ELF-1 (cell line): ENCODE measurements at places on chromosomes 1 and 21.
A peak's percentile ranks its signal among the peaks of the same experiment; 100 is the strongest.

DNA sequence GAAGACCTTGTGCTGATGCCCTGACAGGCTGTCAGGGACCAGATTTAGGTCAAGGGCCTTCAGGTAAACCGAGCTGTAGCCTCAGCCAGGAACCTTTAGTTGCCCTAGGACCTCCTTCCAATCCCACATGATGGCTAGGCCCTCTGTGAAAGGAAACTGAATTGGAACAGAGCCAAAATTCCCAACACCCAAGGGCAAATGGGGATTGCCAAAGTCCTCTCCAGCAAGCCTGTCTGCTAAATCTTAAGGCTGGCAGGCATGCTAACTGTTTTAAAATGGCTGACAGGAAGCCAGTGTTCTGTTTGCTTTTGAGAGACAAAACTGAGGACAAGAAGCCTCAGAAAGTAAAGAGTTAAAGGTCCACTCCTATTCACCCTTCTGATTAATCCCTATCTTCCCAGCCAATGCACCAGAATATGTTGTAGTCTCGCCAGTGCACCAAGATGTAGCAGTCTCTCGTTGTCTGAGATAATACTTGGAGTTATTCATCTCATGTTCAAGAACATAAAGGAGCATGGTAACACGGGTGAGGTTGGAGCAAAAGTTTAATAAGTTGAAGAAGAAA is 35.1 kb downstream of the MSTO1 start:
- no peak for DNase-seq

- no peak for DNase-seq
Measured at GRCh38 chr1:202615501-202616354, 94.5 kb downstream of the SYT2 start.

GRCh38 chr1:168751195-168751650 is 22.2 kb upstream of the DPT start:
- peak; percentile 3 for DNase-seq

DNA sequence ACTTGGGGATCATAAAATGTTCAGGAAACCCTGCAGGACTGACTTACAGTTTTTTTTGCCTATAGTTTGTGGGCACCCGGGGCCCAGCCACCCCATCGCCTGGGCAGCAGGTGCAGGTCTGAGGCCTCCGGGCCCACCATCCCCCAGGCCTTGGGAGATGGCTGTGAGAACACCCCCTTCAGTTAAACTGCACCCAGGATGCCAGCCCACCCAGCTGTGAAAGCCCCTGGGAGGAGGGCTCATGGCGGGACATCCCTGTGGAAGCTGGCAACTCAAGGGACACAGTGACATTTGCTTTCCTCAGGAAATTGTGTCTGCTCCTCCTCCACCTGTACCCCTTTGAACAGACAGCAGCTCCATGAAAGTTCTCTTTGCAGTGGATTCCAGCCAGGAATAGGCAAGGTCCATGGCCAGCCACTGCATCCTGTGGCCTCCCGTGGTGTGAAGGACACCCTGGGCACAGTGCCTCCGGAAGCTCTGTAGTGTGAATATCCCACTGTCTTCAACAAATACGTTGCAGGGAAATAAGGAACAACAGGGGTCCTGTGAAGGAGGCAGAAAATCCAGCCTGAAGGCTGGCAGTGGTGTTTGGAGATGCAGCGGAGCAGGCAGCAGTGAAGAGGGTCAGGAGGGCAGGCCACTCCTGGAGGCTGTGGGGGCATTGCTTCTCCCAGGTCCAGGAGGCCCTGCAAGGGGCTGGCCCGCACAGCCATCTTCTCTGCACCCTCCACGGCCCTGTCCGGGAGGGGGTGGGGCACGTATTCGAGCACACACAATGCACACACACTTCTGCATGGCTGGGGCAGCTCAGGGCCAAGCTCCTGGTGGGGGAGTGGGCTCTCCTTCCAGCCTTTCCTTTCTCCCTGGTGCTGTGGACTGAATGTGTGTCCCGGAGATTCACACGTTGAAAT is 2.1 kb upstream of the OBSCN start:
- DNase-seq, result no peak

- DNase-seq, result no peak
Measured at GRCh38 chr1:94982398-94982797, 55.5 kb upstream of the CNN3 start.

DNA sequence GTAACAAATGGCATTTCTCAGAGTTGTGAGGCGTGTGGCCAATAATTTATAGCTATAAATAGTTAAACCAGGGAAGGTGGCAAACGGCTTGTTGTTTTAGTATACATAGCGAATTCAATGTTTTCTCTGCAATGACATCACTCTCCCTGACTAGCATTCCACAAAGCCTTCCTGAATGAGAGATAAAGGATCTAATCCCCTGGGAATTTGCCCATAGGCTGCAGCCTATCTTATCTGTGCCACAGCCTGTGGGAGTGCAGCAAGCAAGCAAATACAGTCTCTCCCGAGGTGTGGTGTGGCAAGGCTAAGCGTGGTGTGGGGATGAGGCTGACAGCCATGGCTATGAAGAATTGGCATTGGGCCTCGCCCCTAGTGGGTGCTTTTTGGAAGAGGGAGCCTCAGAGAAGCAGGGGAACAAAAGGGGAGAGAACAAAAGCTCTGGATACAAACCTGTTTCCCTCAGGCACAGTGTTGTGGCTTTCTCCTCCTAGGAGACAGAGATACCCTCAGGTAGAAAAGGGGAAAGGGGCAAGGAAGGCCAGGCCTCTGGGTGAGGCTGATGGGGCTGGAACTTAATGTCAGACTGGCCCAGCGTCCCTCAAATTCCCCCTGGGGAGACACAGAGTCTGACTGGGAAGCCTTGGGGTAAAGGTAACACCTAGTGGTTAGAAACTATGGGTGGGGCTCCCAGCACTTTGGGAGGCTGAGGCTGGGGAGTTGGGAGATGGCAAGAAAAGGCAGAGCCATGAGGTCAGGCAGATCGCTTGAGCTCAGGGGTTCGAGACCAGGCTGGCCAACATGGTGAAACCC is 8.9 kb downstream of the TAGLN2 start:
- DNase-seq, result peak; percentile 95
